ENCODE measurements at places on chromosomes 13 and 19.

GRCh38 chr13:49608651-49609331, 19.5 kb upstream of the ARL11 start:
- DNase-seq, result no peak

DNA sequence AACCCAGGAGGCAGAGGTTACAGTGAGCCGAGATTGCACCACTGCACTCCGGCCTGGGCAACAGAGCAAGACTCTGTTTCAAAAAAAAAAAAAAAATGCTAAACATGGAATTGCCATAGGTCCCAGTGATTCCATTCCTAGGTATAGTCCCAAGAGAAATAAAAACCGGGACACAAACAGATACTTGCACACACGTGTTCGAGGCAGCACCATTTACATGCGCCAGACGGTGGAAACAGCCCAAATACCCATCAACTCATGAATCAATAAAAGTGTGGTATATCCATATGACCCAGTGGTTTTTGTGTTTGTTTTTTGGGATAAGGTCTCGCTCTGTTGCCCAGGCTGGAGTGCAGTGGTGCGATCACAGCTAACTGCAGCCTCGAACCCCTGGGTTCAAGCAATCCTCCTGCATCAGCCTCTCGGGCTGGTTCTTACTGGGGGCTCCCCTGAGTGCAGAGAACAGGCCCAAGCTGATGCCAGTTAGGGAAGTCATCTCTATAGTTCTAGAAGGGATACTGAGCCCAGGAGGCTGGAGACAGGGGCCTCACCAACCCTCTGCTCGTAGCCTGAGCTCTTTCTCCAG, 8.5 kb downstream of the KLF2 start:
- DNase-seq, result no peak

DNA sequence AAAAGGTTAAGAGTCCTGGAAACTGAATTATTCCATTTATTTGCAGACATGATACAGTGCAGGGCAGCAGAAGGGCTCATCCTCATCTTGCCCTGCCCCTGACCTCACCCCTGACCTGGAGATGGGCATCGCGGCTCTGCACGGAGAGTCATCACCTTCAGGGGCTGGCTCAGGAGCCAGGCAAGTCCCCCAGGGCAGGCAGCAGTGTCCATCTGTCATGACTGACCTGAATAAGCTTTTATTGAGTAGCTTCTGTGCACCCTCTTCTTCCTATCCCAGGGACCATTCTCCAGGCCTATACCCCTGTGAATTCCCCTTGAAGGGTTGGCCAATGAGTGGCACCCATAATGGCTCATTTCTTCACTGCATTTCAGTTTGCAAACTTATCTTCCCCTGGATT, 484.2 kb downstream of the ZNF536 start:
- DNase-seq, result no peak

DNA sequence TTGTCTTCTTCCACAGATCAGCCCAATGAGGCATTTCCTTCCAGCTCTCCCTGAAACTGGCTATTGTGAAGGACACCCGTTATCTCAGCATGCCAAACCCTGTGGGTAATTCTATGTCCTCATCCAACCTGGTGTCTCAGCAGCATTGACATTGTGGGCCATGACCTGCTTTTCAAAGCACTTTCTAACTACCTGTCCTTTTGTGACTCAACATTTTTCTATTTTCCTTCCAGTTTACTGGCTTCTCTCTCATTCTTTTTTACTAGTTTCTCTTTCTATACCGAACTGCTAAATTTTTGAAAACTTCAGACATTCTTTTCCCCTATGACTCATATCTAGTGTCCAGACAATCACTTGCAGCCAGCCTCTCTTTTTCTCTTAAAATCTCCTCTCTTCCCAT, 136.4 kb upstream of the HTR2A start:
- DNase-seq, result no peak

GRCh38 chr13:34738254-34738992, 203.6 kb upstream of the NBEA start:
- DNase-seq, result no peak

DNA sequence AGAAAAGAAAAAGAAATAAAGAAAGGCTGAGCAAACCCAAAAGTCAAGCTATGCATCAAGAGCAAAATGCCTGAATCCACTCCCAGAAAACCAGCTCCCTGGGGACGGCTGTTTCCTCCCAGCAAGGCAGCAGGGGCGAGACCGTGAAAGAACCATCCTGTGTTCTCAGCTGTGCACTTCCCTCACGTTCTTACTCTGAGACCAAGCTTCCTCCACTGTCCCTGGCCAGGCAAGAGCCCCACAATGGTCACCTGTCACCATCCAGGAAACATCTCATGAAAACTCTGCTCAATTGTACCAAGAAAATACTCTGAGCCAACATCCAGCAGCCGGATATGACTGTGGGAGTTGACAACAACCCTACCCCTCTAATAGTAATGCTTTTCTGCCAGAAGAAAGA, 22.9 kb downstream of the RAB20 start:
- no peak for DNase-seq

DNA sequence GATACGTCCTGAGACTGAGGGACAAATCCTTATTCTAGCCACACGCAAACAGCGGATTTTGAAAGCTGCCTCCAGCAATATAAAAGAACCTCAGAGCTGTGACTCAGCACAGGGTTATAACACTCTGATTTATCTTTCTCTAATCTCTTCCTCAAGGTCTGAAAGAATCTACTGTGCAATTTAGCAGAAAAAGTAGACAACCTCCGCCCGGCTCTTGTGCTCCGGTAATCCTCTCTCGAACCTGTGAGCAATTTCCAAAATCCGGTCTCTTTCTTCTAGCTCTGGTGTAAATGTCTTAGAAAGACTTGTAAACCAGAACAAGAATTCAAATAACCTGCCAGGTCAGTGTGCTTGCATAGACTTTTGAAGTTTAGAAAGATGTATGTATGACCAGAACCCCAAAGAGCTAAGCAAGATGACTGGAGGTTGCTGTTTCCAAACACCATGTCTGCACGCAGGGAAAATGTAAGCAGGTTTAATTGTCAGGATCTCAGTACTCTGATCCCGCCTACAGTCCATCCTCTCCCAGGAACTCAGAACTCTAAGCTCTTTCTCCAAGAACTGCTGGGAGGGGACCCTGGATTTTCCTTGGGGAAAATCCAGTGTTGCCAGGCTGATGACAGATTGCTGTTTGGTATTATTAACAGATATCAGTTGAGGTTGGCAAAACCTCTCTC, 338.1 kb downstream of the RFC3 start:
- no peak for DNase-seq

DNA sequence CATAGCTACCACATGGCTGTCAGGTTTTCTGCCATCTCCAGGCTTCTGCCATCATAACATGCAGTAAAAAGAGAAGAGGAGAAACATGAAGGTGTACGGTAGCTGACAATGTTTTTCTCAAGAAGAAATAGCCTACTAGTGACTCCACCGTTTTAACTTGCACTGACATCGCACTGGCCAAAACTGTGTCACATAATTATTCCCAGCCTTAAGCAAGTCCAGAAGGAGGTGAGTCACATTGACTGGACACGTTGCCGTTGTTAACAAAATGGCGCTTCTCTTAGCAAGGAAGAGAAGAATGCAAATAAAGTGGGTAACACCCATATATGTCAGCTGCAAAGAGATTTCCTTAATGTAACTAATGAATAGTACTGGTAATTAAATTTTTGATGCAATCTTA, 810.4 kb upstream of the SLC10A2 start:
- DNase-seq, result no peak

DNA sequence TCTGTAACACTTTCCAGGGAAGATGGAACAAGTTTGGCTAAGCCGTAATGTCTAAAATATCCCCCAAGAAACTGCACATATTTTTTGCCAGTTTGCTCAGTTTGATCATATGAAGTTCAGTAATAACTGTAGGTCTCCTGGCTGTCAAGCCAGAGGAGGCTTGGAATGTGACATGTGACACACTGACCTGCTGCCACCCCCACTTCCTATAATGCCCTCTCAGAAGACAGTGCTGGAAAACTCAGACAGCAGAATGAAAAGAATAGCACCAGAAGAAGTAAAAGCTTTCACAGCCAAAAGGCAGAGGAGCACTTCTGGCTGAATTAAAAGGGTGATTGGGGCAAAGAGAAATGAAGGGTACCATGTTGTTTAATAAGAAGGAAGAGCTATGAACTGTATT, 67.4 kb upstream of the UBAC2 start:
- no peak for DNase-seq

DNA sequence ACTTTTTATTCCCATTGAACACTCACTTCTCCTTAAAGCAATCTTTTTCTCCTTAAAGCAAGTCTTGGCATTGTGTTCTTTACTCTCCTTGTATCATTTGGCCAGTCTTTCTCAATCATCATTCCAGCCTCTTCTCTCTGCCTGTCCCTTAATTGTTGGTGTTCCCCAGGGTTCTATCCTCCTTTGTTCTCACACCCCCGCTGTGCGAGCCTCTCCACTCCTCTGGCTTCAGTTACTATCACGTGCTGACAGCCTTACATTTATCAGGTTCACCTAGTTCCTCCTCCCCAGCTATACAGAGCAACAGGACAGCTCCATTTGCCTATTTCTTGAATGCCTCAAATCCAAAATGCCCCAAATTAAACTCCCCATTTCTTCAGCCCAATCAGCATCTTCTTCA, 24.6 kb downstream of the CYSLTR2 start:
- no peak for DNase-seq

DNA sequence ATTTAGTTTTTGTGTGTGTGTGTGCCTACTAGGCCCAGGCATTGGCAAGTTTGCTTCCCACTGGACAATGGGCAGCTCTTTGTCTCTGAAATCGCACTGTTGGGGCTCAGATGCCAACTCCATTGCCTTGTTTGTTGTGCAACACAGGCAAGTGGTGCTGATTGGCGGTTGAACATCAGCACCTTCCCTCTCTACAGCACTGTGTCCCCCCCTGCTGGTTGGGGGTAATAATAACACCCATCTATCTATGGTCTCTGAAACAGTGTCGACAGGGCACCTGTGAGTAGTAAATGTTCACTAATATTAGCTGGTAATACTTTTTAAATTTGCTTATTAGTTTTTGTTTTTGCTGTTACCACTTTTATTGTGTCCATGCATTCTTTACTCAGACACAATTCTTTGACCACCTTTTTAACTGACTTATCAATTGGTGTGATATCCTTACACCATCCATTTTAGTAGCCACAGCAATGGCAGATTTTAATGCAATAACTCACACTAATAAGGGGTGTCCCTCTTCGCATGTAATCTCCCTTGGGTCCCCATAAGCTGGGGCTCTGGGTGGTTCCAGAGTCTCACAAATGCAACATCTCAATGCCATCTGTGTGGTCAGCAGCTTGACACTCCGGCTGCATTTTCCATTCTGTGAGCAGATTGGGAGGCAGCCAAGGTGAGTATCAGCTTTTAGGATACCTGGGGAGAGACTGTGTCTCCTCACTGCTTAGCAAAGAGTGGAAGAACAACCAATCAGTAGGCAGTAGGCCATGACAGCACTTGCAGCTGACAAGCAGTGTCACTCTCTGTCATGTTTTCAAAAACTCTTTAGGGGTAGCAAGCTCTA, 47.7 kb upstream of the UQCRFS1 start:
- DNase-seq, result no peak

GRCh38 chr19:50906217-50906616, 5.0 kb downstream of the KLK4 start:
- no peak for DNase-seq

GRCh38 chr19:45556835-45557234, 27.8 kb downstream of the OPA3 start:
- DNase-seq, result no peak

GRCh38 chr19:38268539-38268938, 4.2 kb downstream of the SPINT2 start:
- no peak for DNase-seq

DNA sequence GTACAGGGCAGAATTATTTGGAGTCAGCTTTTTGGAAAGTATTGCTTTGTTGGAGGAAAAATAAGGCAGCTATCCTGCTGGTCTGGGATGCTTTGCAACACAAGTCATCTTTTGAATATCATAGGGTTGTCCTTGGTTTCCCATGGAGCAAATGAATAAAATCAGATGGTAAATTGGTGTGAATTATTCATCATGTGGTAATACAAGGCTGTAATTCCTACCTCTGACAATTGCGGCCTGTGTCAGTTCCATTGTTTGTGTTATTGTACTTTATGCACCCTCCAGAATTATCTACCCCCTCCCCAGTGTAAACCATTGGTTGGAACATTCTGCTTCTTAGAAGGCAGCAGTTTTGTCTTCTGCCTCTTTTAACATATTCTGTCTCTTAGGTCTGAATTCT, 46.2 kb downstream of the RNASEH2B start:
- no peak for DNase-seq

DNA sequence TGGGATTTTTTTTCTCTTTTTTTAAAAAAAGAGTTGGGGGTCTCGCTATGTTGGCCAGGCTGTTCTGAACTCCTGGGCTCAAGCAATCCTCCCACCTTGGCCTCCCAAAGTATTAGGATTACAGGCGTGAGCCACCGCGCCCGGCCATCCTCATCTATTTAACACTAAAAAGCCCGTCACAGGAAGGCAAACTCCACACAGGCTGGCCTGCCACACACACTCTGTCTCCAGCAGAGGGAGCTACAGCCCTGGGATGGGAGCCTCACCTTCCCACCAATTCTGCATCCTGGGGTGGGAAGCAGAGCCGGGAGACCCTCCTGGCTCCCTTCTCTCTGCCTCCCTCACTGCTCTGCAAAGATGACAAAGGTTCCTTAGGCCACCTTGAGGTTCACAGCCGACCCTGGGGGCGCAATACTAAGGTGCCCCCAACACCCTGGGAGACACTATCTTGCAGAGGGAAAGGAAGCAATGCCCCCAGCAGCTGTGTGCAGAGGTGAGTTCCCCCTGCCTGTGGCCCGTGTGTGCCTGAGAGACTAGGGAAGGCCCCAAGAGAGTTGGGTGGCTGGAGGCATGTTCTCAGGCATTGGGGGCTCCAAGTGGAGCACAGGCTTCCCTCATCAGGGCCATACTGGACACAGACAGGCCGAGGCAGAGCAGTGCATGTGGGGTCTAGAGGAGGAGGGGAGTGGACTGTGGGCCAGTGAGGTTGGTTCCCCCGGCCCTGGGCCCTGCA, 27.4 kb upstream of the TIMM44 start:
- no peak for DNase-seq

DNA sequence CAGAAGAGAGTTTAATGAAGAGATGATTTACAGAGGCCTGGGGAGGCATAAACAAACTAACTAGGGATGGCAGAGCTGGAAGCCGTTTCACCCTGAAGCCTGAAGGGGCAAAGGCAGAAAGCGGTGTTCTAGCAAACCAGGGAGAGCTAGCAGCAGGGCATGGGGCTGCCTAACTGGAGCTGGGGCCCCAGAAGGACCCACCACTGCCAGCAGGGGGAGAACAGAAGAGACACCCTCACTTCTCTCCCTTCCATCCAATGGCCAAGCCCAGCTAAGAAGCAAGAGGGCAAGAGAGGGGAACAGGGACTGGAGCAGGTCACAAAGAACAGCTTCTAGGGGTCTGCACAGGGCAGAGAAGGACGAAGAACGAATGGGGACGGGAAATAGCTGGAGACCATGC, 195.5 kb downstream of the KATNAL1 start:
- DNase-seq, result no peak

Measured in NCI-H187 (cell line).